ENCODE measurements at places on chromosomes 3 and 15. TPM values are rescaled to one million over a fixed set of nuclear protein-coding genes. Genes with fewer than 3 reads are reported as not detected.

DNA sequence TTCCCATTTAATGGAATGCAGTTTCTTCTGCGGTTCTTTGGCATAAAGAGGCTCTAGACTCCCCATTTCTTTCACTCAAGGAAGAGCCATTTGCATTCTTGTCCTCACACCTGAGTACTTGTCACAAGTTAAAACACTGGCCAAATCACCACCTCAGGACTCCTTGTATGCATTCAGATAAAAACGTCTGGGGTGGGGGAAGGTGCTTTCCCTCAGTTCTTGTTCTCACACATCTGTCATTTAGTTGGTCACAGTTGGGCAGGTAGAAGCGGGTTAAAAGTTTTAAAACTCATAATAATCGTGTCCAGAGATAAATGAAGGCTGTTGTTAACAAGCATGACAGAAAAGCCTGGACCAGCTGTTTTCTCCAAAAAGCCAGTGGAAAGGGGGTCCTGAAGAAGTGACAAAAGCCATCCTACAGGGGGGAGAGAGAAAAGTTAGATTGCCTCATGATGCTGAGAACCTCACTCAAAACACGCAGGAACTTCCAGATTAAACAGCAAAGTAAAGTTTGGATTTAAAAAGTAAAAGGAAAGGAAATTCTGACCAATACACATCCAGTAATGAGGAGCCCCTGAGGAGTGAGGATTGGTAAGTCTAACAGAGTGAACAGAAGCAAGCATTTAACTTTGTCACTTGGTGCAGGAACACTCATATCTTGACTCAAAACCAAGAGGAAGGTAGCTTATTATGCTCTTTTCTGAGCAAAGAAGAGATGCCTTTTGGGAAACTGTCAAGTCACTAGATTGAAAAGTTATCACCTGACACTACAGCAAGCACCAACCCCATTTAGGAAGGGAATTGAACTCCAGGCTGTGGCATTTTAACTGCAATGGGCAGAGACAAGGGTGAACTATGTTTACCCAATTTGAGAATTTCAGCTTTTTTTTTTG is 2.8 kb downstream of the BCL2L10 start:
- no peak for DNase-seq

- no peak for DNase-seq
Measured at GRCh38 chr15:74776821-74777768, 4.8 kb upstream of the CSK start.

- DNase-seq: peak; percentile 24
Measured at GRCh38 chr3:101074518-101074917, 81.3 kb upstream of the ABI3BP start.

GRCh38 chr3:126442856-126443242 is 32.8 kb downstream of the ZXDC start:
- no peak for DNase-seq

DNA sequence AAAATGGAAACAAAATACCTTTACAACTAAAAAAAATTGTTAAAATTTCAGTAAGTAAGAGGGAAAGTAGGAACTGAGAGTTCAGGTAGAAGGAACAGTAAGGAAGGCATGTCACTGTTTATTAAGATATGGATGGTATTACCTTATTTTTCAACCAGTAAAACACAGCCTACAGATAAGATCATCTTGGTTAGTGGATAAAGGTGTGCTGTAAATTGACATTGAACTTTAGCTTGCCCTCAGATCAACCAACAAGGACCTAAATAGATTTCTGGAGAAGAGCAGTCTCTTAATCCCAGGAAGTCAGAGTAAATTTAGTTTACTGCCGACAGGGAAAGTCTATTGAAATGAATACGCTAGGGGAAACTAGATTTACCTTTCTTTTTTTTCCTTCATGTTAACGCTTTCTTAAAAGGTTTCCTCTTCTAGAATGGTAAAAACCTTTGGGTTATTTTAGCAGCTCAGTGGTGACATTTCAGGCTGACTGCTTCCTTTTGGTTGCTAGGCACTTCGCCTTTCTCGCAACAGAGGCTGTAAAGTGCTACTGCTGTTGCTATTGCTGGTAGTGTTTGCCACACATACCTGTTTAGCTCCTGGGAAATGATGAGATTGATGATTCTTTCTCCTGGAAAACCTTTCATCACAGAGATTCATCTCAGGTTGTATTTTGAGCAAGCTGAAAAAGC is 12.9 kb downstream of the DZIP3 start:
- no peak for DNase-seq

GRCh38 chr3:78839693-78840092 is 928.1 kb downstream of the ROBO1 start:
- no peak for DNase-seq

DNA sequence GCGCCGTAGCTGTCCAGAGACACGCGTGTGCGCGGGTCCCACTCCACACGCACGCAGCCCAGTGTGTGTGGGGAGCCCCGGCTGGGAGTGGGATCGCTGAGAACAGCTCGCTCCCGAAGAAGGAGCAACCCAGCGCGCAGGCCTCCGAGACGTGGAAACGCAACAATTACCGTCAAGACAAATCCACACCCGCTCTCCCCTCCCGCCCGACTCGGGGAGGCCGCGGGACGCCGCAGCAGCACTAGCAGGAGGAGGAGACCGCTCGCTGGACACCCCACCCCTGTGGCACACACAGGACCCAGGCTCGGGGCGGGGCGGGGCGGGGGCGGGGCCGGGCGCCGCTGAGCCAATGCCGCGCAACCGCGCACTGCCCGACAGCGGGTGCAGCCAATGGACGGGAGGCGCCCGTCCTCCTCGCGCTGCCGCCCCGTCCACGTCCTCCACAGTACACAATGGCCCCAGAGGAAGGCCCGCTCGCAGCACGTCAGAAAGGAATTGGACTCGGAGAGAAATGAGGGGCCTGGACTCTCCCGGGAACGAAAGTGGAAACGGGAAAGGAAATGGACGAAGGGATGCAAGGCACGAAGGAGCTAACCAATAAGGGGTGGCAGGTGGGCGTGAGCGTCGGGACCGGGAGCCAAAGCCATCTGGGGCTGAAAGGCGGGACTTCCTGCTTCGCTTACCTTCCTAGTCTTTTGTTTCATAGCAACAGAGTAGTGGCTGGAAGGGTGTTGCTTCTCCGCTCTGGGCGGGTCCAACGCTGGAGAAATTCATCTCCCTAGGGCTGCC is at the start of gene CBLB:
Gene CBLB (minus strand): TSS at position 271 of the 789 bp plus-strand sequence. CDS start 1,435 bp downstream, outside the sequence.
- peak; percentile 96 for DNase-seq

DNA sequence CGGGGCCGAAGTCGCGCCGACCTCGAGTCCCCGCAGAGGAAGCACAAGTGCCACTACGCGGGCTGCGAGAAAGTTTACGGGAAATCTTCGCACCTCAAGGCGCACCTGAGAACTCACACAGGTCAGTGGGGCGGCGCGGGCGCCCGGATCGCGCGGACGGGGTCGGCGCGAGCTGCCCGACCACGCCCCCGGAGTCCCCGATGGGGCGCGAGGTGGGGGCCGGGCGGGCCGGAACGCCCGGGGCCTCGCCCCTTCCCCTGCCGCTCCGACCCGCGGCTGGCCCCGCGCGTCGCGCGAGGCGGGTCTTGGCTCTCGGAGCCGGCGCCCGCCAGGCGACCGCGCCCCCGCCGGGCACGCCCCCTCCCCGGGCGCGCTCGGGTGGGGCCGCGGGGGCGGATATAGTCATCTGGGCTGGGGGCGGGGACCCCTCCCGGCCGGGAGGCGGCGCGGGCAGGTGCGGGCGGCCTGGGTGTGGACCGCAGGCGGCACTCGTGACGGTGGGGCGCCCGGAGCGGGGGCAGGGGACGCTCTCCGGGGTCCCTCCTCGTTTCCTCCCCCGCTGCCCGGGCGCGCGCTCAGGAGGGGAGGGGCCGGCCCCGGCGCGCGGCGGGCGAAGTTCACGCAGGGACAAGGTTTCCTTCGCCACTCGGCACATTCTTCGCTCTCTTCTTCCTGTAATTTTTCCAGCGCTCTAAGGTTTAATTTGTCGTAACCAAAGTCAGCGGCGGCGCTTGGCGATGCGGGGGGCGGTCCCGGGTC is 1.2 kb downstream of the KLF13 start:
- peak; percentile 63 for DNase-seq

DNA sequence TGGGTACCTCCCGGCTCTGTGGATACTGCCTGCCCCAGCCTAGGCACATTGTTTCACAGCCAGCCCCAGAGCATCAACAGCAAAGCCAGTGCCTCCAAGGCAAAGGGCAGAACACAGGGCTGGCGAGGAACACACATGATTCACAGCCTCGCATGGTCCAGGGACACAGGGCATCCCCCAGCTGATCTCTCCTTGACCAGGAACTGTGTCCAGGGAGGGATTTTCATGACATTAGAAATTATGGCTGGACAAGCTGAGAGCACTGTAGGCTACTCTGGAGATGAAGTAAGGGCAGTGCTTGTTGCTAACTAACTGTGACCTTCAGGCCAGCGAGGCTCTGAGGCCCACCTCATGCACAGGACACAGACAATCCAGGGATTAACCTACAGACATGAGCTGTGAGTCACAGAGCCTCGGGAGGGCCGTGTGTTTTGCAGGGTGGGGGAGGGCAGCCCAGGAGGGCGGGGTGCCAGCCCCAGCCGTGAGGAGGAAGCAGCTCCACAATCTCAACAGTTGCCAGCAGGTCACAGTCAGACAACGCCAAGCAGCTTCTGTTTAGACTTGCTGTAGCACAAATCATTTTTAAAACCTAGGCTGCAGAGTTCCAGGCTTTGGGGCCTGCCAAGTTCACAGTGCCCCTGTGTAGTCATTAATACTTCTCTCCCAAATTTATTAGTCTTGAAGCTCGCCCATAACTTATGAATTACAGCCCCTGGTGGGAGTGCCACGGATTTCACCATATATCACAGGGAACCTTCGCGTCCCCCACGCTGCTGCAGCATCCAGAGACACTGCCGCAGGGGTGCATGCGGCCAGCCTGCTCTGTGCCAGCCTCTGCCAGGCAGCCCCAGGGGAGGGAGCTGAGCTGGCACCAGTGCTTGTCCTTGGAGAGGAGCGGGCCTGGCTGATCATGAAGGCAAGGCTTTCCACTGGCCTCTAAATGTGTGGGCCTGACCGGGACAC is 114.7 kb downstream of the ETFA start:
- peak; percentile 90 for DNase-seq

GRCh38 chr15:44598892-44599291 is 61.9 kb downstream of the EIF3J start:
- DNase-seq: no peak

DNA sequence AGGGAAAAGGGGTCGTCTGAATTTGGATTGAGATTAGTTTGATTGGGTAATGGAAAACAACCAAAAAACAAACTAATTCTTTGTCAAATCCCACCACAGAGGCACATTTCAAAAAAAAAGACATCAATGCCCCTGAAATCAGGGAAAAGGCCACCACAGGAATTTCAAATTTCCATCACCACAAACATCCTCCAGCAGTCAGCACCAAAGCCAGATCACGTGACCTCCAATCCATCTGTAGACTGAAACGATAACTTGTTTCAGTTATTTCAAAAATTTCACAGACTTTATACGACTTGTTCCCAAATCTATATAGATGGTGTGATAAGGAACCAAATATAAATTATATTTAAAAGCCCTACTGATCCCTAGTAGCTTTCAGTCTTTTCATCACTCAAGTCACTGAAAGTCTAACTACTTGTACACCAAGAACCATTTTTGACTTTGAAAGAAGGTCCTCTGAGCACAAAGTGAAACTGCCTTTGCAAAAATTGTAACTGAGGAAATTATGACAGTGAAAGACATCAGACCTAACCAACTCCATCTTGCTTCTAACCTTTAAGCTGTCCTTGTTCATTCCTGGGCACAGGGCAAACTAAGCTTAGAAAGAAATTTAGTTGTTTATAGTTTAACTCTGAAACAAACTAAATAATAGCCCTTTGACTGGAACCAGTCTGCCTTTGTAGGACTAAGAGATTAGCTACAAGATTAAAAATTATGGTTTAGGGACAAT is 48.1 kb upstream of the PLCL2 start:
- no peak for DNase-seq

DNA sequence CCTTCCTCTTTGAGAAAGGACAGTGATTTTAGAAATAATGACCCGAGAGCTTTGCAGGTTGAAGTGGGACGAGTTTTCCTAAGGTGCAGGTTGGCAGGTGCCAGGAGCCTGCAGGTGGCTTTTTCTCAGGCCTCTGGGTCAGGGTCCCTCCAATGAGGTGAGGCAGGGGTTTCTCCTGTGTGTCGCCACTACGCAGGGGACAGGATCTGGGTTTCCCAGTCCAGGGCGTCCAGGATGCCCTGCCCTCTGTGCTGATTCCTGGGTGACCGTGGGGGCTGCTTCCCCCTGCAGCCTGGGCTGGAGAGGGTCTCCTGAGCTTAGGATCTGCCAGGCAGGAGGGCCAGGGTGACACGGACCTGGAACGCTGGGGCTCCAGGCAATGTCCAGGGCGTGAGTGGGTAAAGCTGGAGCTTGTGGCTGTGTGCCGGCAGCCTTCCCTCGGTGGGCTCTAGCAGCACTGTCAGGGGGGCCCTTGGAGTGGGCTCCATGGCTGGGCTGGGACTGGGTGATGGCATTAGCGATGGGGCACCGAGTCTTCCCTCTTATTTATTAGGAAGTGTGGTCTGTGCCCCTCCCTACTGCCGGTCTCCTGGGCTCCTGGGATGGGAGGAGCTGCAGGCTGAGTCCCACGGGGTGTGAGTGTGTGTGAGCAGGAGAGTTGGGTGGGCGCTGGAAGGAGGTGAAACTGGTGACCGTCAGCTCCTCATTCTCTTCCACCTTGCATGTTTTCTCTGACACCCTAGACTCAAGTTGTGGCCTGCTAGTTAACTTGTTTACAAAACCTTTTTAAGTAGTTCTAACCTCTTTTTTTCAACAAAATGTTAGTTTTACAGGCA is 1.8 kb downstream of the APBA2 start:
- no peak for DNase-seq

DNA sequence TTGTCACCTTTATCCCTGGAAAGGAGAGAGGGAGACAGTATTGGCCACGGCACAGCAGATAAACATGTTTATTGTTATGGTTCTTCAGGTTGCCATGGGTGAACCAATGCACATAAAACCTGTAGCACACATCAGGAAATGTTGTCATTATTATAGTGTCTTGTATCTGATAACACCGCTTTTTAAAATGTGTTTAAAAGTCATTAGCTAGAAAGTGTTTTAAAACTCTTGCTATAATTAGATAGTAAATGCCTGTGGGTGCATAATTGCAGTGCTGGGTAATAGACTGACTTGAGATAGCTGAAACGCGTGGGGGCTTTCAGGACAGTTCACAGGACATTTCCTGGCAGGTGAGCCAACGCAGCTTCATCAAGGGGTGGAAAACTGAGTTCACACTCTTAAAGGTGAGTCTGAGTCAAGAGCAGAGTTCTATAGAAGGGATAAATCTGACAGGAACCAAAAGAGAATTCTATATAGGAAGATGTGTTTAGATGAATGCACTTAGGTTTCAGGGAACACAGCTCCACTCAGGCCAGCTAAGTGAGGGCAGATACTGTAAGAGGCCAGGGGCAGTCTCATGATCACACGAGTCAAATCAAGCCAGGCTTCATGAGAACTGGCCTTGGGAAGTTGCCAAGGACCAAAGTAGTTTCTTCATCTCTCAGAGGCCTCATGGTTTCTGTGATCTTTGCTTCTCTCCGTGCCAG is 35.6 kb upstream of the PPP4R2 start:
- no peak for DNase-seq

- DNase-seq: no peak
Measured at GRCh38 chr15:32899126-32899596, 181.4 kb downstream of the GREM1 start.

The FBN1 gene
- 73.7 TPM for total RNA-seq

The MRPS11 gene
- 24.2 TPM for total RNA-seq

The HRG gene
- not detected for total RNA-seq
